PC-3 (cell line): ENCODE measurements at places on chromosomes 2 and 18.
A peak's percentile ranks its signal among the peaks of the same experiment; 100 is the strongest.

DNA sequence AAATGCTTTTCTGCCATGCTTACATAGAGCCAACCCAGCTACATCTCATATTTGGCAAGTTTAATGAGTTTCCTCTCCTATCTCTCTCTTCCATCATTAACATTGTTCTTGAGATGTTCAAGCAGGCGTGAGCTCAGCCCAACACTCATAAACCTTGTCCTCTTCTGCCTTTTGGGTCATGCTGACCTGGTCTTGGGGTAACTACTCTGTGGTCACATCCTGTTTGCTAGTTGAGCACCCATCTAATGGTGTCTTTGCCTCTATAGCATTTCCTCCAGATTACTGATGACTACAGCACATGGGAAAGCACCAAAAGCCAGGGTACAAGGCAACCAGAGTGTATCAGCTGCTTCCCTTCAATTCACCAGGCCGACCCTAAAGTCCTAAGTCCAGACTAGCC, 366.9 kb upstream of the HNRNPA3 start:
- DNase-seq, result no peak

DNA sequence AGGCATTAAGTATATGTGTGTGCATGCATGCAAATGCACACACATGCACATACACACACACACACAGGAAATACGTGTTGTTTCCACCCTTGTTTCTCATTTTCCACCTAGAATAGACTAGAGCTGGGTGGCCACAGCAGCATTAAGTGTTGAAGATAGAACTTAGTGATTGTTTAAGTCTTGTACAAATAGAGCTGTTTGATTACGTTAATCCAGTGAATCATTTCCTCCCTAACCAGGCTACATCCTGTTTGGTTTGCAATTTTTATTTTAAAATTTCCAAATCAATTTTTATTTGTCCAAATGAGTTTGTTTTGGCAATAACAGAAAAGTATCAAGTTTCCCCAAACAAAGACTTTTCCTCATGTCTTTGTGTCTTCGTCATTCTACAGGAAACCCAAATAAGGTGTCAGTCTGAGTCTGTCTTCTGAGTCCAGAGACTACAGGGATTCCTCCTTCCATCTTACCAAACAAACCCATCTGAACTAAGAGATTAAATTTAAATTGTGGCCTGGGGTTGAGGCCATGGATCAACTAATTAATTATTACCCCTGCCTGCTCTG, 74.6 kb upstream of the GALNT5 start:
- DNase-seq, result peak; percentile 95

DNA sequence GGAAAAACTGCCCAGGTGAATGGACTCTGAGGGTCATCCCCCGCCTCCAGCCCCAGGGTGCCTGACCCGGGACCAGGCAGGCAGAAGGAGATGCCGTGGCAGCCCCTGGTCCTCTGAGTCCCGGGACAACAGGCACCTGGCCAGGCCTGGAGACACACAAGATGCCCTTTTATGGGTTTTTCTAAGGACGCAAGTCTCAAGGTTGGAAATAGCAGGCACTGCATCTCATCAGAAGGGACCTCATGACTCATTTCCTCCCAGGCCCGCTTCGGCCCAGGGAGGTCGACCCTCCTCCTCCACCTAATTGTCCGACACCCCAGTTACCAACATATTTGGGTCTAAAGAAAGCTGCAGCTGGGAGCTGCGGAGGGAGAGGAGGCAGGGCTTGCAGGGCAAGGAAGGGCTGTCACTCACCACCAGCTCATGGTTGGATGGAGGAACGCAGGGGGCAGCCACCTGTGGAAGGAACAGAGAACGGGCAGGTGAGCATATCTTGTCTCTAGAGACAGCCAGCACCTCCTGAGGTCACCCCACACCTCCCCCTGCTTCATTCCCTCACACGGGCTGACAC, 82.9 kb downstream of the TNS1 start:
- DNase-seq, result no peak

DNA sequence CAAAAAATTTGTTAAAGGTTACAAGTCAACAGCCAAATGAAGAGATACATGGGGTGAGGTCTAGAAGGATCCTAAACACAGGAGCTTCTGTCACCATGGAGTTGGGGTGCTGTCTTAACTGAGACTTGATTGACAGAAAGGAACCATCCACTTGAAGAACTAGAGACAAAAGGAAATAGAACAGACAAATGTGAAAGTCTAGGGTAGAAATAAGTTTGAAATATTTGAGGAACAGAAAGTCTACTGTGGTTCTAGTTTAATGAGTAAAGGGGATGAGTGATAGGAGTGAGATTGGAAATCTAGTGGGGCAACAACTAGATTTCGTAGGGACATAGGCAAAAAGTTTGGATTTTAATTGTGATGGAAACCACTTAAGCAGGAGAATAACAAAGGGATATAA, 18.7 kb downstream of the RBBP8 start:
- DNase-seq, result no peak

DNA sequence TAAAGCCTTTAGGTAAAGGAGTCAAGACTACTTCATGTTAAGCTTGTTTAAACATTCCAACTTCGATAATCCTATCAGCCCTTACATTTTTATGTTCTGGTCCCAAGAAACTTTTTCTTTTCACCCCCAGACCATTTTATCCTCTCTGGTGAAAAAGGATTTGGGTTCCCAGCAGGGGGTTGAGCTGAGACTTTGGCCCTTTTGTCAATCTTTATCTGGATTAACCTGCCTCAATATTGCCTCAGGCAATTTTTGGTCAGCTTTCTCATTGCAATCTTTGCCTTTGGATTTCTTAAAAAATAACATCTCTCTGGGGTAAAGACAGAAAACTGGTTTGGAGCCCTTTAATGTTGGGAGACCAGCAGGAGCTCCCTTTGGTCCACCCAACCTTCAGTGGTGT, 33.9 kb upstream of the CSRNP3 start:
- no peak for DNase-seq

DNA sequence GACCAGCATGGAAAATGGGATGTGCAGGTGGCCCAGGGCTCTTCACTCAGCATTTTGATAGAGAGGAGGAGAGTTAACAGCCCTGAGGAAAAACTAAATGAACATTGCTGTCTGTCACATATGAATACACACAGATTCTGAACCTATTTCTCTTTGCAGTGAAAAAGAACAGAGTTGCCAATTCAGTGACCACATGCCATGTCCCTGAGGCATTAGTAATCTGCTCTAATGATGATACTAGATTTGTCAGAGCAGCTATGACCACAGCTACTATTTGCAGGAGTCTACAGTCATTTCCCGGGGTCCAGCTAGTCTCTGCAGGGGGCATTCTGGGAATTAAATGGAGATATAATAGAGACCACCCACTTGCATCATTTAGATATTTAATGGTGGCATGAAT, 267.6 kb downstream of the TMX3 start:
- peak; percentile 68 for DNase-seq

GRCh38 chr2:157837851-157838441, 38.2 kb downstream of the ACVR1 start:
- no peak for DNase-seq

DNA sequence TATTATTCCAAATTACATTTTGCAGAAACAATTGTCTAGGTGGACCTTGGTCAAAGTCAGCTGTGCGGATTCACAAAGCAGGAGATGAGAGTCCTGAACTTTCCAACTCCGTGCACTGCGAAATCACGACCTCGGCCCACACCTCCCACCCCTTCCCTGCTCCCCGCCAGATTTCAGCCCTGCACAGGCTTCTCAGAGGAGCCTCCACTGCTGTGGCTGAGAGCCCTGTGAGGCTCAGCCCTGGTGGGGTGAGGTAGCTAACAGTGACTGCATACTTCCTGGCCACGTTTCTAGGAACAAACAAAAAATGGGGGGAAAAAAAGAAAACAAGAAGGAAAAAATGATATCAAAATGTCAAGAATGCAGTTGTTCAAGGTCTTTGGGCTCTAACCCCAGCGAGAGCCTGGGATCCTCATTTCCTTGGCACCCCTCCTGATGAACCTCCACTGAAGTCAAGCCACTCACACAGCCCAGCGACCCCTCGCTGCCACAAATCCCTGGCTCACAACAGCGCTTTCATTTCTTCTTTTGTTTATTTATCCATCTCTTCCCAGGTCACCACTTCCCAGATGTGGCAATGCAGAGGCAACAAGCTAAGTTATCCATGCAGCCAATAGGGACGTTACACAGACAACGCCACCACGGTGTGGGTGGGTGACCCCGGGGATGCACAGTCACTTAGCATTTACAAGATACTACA, 729.7 kb upstream of the ID2 start:
- no peak for DNase-seq

- DNase-seq, result no peak
Observed at GRCh38 chr2:147698166-147698565, 146.7 kb upstream of the ACVR2A start.

DNA sequence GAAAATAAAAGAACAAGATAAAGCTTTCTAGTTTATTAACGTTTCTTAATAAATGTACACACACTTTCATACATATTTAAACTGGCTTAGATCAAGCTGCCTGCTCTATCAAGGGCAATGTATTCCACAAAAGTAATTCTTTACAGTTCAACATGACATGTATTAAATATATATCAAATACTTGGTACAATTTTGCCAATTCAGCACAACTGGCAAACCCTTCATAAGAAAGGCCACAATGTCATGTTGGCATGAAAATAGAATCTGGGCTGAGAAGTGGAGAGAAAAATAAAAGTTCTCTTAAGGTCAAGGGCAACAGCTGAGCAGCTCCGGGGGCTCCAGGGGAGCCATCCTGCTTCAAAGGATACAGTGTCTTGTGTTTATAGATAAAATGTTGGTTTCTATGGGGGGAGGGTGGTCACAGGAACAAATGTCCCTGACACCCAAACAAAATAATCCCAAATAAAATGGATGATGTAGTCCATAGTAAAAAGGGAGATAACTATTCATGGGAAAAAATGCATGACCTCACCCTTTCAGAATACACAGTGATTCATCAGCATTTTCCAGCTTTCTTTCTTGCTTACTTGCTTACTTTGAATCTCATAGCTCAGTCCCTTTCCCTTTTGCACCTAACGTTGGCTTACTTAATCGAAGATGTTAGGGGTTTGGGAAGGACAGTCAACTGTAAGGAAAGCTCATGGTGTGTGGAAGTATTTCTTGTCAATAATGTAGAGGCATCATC, 494.9 kb downstream of the NYAP2 start:
- peak; percentile 81 for DNase-seq

DNA sequence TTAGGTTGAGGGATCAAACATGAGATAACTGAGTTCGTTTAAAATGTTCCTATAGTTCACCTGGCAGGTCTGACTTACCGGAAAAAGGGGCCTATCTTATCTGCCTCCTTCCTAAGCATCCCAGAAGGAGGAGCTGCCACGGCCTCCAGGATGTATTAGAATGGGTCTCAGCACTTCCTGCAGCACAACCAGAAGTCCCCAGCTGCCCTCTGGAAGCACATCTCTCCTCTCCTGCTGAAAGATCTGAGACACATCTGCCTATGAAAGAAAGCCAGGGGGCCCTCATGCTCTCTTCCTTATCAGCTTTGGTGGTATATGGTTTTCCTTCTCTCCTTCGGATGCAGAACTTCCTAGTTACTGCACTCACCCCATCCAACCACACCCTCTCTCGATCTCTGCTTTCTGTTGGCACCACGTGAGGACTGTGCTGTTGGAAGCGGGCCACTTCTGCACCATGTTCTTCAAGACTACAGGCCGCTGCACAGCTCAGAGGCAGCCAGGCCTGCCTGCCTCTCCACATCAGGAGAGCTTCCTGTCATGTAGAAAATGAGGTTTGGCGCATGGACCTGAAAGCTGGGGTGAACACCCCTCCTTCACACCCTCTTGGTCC, 6.5 kb downstream of the IGFBP5 start:
- no peak for DNase-seq

DNA sequence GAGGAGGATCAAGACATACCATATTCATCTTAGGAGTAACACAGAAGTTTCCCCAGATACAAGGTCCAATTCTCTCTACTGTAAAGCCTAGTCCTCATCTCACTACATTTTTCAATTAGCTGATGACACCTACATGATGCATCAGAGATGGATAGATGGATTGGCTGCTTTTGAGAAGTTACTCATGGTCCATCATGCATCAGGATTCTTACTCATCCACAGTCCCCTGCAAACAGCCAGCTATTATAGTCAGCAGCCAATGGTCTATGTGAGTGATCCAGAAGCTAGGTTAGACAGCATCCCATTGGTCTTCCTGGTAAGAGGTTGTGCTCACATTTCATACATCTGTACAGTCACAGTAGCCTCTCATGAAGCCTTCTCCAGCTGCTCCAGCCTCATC, 154.5 kb upstream of the NRP2 start:
- DNase-seq, result peak; percentile 34

DNA sequence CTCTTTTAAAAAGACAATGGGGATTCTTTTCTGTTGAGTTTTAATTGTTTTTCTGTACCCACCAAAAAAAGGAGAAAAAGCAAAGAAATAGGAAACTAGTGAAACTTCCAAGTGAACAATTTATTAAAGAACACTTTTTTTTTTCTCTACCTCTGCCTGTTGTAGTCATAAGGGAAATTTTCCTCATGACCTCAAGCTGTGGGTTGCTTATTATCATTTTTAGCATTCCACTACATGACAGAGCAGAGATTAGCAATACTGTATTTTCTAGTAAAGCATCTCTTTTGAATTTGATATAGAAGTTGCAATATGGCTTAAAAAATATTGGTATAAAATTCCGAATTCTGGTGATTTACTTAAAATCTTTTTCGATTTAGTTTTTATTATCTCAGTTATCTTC, 87.9 kb upstream of the LRRTM1 start:
- no peak for DNase-seq

DNA sequence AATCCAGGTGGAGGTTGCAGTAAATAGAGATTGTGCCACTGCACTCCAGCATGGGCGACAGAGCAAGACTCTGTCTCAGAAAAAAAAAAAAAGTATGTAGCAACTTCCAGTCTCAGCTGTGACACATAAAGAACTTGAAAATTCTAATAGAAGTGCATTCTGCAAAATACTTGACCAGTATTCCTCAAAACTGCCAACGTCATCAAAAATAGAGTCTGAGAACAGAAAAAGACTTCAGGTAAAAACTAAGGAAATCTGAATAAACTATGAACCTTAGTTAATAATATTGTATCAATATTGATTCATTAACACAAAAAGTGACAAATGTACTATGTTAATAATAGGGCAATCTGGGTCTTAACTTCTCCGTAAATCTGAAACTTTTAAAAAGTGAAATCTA, 76.7 kb upstream of the WDR75 start:
- no peak for DNase-seq

DNA sequence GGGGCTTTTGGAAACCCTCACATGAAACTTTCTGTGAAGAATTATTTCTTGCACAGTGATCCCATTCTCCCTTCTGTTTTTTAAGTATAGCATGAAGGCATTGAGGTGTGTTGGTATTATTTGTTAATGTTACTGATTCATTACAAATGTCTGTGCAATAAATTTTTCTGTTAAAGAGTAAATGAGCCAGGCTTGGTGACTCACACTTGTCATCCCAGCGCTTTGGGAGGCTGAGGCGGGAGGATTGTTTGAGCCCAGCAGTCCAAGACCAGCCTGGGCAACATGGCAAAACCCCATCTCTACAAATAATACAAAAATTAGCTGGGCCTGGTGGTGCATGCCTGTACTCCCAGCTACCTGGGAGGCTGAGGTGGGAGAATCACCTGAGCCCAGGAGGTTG, 87.8 kb downstream of the KCTD18 start:
- DNase-seq, result peak; percentile 69

- no peak for DNase-seq
Observed at GRCh38 chr2:40639320-40639719, 187.4 kb upstream of the SLC8A1 start.
